Naive thymus-derived CD8-positive, alpha-beta T cell (primary cell): ENCODE measurements at places on chromosomes 2 and 18.

DNA sequence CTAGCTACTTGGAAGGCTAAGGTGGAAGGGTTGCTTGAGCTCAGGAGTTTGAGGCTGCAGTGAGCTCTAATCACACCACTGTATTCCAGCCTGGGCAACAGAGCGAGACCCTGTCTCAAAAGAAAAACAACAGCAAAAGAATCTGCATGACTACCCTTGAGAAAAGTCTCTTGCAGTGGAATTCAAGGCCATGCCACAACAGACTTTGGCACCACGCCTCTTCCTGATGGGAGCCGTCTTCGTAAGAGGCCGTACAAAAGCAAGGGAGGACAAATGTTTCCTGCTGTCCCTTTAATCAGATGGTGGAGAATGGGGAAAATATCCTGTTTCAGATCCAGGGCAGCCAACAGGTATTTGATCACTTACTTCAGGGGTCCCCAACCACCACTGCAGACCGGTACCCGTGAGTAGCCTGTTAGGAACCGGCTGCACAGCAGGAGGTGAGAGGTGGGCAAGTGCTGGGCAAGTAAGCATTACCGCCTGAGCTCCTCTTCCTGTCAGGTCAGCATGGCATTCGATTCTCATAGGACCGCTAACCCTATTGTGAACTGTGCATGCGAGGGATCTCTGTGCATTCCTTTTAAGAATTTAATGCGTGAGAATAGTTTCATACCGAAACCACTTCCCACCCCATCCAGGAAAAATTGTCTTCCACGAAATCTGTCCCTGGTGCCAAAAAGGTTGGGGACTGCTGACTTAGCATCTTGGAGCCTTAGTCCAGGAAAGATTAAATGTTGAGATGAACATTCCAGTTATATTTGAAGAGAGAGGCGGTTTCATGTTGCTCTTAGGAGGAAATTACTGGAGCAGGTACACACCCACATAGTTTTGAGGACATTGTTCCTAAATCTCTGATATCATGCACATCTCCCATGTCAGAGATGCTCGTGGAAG lies 94.4 kb upstream of the XPO1 start:
- DNase-seq = no peak

- peak; percentile 64 for DNase-seq
Measured at GRCh38 chr2:161273038-161273760, 35.0 kb upstream of the PSMD14 start.

DNA sequence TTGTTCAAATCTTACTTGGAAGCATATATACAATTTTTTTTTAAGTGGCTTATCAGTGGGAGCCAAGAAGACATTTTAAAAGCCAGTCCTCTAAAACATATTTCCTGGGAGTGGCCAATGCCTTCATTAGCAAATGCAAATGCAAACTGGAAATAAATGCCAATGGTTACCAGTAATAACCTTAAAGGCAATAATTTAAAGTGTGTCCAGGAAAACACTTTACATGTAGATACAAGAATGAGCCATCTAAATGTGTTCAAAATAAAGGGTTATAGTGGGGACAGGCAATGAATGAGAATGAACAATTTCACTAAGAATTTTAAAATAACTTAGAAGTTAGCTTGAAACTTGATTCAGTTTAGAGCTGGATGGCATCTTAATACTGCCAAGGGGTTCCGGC lies 64.2 kb downstream of the FARSB start:
- no peak for DNase-seq

DNA sequence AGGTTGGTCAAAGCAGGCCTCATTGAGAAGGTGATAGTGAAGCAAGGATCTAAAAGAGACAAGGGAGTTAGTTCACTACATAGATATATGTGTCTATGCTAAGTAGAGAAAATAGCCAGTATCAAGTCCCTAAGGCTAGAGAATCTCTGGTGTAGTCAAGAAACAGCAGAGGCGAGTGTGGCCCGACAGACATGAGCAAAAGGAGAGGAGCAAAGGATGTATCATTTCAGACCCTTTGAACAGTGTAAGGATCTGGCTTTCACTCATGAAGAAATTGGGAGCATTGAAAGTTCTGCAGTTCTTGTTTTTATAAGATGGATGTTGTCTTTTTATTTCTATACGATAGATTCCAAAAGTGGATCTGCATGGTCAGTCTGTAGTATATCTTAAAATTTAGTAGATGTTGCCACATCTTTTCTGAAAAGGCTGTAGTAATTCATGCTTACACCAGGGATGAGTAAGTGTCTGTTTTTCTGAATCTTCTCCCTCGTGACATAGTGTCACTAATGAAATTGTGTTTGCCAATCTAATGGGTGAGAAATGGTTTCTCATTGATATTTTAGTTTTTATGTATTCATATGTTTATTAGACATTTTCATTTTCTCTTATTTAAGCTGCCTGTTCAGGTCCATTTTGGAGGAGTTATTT lies 18.8 kb downstream of the SP100 start:
- DNase-seq = no peak

DNA sequence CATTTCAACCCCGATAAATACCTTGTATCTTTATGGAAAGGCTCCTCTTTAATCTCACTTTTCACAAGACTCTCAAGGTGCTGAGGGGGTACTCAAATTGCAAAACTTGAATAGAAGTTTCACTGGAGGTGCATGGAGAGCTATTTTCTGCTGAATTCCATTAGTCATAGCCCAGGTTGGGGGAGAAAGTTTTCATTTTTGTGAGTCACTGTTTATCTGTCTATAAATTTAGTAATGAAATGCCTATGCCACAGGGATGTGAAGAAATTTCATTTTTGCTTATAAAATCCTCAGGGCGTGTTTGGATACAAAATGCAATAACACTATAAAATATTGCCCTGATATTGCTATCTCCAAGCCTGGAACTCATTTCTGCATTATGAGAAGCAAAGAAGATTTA lies 346.3 kb downstream of the LRATD1 start:
- DNase-seq = no peak

DNA sequence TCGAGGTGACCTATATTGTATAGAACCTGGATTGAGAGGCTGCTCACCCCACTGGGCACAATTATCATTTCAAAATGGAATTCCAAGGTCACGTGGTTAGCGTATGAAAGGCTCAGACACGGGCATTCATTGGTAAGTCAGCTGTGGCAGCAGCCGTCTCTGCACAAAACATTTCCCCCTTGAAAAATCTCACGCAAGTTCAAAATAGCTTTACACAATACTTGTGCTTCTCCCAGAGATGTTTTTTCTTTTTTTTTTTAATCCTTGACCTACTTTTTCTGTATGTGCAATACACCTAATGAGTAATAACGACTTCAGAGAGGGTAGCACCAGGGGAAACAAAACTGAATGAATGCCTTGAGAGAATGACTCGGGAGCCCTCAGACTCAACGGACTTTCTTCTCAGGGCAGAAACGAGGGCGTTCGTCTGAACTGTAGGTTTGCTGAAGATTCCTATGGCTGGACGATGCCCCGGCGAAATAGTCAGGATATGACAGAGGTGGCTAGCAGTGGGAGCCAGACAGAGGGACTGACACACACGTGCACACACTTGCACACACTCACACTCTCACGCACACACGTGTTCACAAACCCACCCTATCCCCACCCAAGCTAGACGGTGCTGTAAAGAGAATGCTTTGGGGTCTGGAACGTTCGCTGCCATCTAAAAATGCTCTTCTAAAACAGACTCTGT lies 77.8 kb downstream of the PDCL3 start:
- no peak for DNase-seq

DNA sequence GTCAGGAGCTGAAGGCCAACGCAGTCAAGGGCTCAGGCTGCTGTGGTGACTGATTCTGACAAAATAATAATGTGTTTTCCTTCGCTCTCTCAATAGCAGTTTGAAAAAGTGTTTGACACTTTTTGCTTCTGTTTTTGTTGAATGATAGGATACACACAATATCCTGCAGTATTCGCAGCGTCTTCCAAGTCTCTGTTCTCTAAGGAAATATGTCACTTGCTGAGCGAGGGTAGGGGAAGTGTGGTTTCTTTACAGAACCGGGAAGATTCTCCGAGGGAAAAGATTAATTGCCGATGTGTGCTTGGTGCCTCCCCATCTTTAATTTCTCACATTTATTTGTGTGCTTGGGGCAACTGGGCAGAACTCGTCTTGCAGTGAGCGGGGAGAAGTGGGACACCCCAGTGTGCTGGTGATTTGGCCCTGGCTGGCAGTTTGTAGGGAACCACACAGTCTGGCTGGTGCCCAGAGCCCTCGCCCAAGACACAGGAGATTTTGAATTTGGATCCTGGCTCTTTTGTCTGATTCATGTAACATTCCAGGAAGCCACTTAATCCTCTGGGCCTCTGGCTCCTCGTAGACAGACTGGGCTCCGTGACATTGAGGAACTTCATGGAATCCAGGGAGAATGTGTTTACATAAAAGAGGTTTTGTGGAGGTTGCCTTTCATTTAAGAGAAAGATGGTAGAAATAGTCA lies 169.4 kb downstream of the LDLRAD4 start:
- DNase-seq = no peak

- no peak for DNase-seq
Measured at GRCh38 chr2:185608799-185609198, 129.8 kb upstream of the FSIP2 start.

GRCh38 chr2:11506611-11506969 lies 27.3 kb upstream of the GREB1 start:
- no peak for DNase-seq

GRCh38 chr18:79962311-79962710 lies 2.1 kb upstream of the HSBP1L1 start:
- no peak for DNase-seq

GRCh38 chr18:9055185-9055584 lies 47.3 kb upstream of the NDUFV2 start:
- no peak for DNase-seq

GRCh38 chr2:647691-648231 lies 29.4 kb downstream of the TMEM18 start:
- peak; percentile 11 for DNase-seq

DNA sequence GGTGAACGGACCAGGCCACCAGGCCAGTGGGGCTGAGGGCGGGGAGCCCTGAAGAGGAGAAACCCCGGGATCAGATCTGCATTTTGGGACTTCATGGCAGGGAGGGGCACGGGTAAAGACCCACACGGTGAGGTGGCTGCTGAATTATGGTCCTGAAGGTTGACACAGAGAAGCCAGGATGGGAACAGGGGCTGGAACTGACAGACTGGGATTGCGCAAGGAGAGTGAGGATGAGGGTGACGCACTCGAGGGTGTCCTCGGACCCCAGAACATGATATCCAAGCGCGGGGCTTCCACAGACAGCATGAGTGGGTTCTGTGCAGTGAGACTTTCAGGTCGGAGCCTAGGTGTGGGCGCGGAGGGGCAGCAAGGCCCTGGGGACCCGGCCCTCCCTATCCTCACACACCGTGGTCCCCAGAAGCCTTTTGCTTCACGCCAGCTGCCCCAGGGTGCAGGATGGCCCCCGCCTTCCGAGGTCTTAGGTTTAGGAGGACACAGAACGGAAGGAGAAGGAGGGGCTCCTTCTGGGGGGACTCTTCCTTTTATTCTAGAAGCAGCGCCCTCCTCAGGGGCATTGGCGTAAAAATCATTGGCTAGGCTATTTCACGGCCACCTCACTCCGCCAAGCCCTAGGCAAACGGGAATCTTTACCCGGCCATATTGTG lies 416.8 kb upstream of the HS6ST1 start:
- DNase-seq = no peak

DNA sequence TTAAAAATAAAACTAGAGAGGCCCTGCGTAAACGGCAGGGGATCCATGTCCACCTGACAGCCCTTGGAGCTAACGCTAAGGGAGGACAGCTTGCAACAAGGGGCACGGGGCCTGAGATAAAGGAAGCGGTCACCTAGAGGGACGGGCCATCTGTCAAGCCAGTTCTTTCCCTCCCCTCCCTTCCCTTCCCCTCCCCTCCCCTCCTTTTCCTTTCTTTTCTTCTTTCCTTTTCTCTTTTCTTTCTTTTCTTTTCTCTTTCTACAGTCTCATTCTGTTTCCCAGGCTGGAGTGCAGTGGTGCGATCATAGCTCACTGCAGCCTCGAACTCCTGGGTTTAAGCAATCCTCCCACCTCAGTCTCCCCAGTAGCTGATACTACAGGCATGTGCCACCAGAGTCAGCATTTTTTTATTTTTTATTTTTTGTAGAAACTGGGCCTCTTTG lies 34.5 kb upstream of the CTAGE1 start:
- no peak for DNase-seq

DNA sequence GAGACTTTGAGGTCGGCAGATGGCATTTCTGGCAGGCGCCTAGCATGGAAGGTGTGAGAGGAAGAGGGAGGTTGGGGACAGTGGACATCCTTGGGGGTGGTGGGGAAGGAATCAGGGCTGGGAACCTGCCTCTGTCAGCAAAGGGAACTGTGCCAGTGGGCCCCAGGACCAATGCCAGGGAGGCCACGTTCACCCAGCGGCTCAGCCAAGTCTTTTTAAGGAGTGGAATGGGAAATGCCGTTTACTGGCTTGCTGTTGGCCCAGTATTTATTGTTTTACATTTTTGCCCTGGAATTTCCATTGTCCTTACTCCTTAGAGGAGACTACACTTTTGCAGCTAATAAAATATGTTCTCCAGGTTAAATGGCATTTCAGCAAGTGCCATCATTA lies 135.2 kb downstream of the MCFD2 start:
- no peak for DNase-seq

GRCh38 chr2:132929786-132930185 lies 259.8 kb upstream of the LYPD1 start:
- DNase-seq = no peak

DNA sequence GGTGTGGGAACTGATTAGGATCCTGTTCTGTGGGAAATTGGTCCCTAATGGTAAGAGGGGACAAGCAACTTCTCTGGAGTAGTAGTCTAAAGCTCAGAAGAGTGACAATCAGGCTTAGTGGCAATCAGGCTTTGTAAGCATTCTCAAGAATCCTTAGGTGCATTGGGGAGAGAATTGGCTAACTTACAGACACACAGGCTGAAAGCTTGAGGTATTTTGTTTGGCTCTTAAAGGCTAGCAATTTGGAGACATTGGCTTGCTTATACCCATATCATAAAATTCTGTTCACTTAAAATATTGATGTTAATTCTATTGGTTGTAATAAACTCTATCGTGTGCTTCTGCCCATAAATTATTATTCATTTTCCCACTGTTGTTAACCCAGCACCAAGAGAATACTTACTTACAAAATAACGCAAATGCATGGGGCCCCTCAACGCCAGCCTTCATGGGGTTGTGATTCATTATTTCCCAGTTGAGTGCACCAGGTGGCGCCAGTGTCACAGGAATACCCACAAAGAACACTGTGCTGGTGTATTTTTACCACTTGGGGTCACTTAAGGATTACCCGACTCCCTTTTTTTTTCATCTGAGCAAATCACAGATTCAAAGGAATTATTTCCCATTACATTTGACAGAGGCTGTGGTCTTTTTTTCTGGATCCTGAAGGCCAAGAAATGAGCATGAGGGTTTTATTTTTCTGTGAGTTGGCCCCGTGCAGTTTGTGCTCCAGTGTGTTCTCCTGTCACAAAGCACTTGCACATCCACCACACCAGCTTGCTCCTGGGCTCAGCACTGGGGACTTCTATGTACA lies 45.5 kb downstream of the DDX1 start:
- peak; percentile 74 for DNase-seq
